Left renal pelvis (tissue), 4 donors: ENCODE measurements at places on chromosomes 12 and 14. TPM values are rescaled to one million over a fixed set of nuclear protein-coding genes. Genes with fewer than 3 reads are reported as not detected.

Gene AQP6
- polyA plus RNA-seq: 18.6 TPM

Gene GPR132
- polyA plus RNA-seq: 1.1 TPM

GRCh38 chr12:124856842-124857178 is 6.9 kb downstream of the SCARB1 start:
- no peak for DNase-seq

- DNase-seq: no peak
Observed at GRCh38 chr14:72574715-72575114, 319.2 kb downstream of the DPF3 start.

Gene NPAS3
- polyA plus RNA-seq: 8.1 TPM

DNA sequence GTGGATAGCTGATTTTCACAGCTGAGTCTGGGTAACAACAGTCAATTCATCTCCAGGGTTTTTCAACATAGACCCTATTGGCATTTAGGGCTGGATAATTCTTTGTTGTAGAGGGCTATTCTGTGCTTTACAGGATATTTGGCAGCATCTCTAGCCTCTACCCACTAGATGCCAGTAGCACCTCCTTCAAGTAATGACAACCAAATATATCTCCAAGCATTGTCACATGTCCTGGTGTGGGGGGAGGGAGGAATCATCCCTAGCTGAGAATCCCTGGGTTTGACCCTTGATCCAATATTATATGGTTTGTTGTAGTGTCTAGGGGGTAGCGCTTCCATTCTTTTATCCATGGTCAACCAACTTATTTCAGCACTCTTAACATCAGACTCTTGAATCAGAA is 157.2 kb downstream of the ANO4 start:
- DNase-seq: no peak

DNA sequence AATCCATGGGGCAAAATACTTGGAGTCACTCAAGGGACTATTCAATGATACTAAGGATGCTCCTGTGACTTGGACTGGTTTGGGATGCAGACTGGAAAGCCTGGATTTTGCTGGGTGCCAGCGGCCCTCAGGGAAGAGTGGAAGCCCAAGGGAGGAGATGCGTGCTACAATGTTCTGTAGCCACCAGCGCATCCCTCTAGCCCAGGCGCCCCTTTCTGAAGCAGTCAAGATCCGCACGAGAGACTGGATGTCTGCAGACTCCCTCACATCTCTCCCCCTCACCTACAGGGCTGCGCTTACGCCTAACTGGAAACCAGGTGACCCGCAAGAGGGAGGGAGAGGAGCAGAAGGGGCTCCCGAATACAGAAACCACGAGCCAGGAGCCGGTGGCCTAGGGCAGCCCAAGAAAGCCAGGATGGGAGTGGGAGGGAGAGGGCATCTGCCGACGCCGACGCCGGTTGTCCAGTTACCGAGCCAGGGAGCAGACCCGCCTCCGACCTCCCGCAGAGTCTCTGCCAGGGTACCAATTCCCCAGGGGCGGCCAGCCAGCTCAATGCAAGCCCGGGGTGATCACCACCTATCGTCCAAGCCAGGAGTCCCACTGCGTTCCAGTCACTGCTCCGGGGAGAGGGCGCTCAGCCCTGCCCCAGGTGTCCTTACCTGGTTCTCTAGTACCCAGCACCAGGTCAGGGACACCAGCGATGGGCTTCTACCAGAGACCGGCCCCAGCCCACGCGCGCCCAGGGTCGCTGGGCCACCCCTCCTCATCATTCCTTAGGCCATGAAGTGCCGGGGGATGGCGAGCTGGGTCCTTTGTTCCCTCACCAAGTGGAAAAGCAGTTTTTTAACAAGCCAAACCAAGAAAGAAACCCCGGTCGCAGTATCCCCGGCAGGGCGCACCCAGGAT is 1.2 kb downstream of the NTN4 start:
- DNase-seq: no peak

Gene TNFAIP2
- polyA plus RNA-seq: 36.9 TPM

DNA sequence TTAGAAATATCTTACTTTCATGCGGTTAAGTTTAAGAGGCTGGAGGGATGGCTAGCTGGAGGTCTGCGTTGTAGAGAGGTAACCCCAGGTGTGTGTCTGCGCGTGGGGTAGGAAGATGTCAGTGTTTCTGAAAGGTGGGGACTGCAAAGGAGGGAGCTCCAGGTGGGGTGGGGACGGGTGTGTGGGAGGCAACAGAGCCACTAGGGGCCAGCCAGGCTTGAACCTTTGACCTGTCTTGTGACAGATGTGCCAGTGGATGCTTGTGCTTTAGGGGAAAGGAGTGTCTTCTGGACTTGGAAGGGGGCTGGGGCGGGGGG is 841 bp downstream of the GLI1 start:
- DNase-seq: no peak

Gene LEMD3
- 44.9 TPM for polyA plus RNA-seq

DNA sequence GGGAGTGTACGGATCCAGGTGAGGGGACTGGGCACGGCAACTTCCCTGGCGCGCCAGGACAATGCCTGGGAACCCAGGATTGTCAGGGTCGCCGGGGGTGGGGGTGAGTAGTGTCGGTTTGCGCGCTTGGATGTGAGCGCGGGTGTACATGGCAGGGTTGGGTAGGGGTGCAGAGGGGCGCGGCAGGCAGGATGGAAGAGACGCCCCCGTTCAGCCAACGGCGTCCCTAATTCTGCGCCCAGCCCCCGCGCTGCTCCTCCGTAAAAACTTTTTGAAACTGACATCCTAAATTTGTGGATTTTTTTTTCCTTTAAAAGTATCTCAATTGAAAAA is 3.1 kb downstream of the DIO3 start:
- DNase-seq: no peak

GRCh38 chr12:6923851-6924250 is 3.9 kb upstream of the ATN1 start:
- DNase-seq: no peak

DNA sequence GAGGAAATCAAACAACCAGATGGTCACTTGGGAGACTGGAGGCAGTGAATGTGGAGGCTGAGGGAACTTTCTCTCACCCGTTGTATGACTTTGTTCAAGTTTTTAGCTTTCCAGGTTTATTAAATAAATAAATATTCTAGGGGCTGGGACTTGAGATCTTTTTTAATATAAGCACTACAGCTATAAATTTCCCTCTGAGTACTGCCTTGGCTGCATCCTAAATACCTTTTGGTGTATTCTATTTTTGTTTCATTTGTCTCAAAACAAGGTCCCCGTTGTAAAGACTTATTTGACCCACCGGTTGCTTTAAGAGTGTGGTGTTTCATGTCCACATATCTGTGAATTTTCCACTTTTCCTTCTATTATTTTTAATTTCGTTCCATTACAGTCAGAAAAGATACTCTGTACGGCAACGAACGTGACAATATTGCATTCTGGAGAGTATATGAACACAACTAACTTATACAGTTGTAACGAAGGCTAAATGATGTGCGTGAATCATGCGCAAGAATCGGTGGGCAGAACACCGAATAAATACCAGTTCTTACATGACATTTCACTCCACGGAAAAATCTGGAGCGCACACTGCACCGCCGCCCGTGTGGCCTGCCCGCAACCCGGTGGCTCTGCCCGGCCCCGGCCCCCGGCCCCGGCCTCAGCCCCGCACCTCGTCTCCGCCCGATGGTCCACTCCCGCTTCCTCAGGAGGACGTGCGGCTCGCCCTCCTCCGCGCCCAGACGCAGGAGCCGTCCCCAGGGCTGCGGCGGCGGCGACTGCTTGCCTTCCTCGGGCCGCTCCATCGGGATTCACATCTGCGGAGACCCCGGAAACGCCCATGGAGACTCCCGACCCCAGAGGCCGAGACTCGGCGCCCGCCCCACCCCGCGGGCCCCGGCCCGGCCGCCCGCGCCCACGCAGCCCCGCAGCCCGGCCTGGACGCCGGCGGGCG is 602 bp downstream of the CHFR start:
- DNase-seq: no peak

GRCh38 chr12:123388177-123388950 is 4.4 kb downstream of the KMT5A start:
- peak; percentile 56 for DNase-seq

Gene CISTR
- polyA plus RNA-seq: not detected

- DNase-seq: no peak
Observed at GRCh38 chr12:32254260-32254956, 144.9 kb upstream of the FGD4 start.

DNA sequence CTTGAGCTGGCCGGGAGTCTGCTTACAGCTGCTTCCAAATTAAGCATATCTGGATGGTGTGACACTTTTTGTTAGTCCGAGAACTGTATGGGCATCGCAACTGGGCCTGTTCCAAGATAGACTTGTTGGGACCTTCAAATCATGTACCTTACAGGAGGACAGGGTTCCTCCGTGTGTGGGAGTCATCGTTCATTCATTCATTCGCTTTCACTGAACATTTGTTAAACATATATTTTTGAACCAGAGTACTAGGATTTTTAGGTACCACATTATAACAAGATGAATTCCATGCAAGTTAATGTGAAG is 387 bp upstream of the IPO8 start:
- DNase-seq: no peak

DNA sequence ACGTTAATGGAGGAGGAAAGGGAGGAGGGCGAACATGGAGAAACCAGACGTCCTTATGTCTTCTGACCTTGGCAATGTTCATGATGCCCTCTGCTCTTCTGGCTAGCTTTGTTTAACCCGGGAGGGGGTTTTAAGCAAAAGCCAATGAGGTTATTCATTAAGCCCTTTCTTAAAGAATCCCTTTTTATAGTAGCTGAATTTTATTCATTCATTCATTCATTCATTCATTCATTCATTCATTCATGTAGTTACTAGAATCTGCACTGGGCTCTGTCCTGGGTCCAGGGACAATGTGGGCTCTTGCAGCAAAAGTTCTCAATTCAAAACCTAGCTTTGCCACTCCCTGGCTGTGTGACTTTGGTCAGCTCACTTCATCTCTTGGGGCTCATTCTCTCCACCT is 14.0 kb downstream of the LHX5 start:
- no peak for DNase-seq
